ENCODE measurements at places on chromosomes 12 and 14.

- H3K27ac ChIP-seq = peak overlapping the region; percentile 32
- no peak for DNase-seq
- no peaks in the 10 kb centered on the region for H3K27me3 ChIP-seq
- H3K4me1 ChIP-seq = peaks cover 58% of the 10 kb centered on the region
- no peak overlapping the region for H3K4me3 ChIP-seq
Measured at GRCh38 chr14:69695322-69696203, 71.4 kb upstream of the SRSF5 start.

DNA sequence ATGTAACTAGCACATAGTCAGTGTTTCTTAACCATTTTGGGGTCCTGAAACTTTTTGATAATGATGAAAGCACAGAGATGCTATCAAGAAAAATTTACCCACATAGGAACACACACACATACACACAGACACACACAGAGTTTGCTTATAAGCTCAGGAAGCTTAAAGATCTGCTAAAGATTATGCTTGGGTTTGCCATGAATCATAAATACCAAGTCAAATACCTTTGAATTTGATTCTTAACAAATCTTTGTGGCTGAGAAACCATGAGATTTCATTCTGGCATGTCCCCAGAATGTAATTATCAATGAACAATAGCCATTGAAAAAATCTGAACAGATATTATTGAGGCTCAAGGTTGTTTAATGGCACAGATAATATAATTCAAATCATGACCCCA, 89.2 kb downstream of the NTS start:
- no peak overlapping the region for H3K4me3 ChIP-seq
- H3K27ac ChIP-seq = no peak overlapping the region
- no peaks in the 10 kb centered on the region for H3K36me3 ChIP-seq
- no peak for DNase-seq
- H3K4me1 ChIP-seq = no peaks in the 10 kb centered on the region

DNA sequence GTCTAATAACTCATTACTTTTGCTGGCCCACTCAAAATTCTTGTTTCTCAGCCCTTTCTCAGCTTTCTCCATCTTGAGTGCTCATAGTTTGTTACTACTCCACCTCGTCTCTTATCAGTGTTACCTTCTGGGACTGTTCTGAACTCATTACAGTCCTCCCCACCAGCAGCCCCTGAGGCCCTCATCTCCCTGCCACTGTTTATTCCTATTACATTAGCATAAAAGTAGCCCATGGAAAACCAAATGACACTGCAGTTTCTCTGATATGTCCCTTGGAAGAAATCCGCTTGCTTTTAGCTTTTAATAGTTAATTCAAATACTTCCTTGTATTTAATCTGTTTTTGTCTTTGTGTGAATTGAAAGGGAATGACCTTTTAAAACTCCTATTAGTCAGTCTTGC, 7.6 kb downstream of the AKAP6 start:
- no peaks in the 10 kb centered on the region for H3K36me3 ChIP-seq
- no peak overlapping the region for H3K4me3 ChIP-seq
- H3K27ac ChIP-seq = no peak overlapping the region
- no peak for DNase-seq

DNA sequence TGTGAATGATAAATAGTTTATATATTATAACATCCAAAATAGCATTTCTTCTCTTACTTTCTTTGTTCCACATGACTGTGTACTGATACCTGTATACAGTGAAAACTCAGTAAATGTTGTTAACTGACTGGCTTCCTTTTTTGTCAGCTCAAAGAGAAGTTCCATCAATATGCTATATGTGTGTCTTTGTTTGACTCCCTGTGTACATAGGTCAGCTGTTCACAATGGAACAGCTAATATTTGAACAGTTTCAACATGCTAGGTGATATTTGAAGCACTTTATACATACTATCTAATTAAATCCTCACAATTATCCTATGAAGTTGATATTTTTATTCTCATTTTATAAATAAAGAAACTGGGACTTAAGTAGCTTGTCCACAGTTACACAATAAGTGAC, 15.3 kb upstream of the KICS2 start:
- no peaks in the 10 kb centered on the region for H3K36me3 ChIP-seq
- no peaks in the 10 kb centered on the region for H3K4me1 ChIP-seq
- H3K27me3 ChIP-seq = peaks cover 9% of the 10 kb centered on the region
- no peak overlapping the region for H3K4me3 ChIP-seq

DNA sequence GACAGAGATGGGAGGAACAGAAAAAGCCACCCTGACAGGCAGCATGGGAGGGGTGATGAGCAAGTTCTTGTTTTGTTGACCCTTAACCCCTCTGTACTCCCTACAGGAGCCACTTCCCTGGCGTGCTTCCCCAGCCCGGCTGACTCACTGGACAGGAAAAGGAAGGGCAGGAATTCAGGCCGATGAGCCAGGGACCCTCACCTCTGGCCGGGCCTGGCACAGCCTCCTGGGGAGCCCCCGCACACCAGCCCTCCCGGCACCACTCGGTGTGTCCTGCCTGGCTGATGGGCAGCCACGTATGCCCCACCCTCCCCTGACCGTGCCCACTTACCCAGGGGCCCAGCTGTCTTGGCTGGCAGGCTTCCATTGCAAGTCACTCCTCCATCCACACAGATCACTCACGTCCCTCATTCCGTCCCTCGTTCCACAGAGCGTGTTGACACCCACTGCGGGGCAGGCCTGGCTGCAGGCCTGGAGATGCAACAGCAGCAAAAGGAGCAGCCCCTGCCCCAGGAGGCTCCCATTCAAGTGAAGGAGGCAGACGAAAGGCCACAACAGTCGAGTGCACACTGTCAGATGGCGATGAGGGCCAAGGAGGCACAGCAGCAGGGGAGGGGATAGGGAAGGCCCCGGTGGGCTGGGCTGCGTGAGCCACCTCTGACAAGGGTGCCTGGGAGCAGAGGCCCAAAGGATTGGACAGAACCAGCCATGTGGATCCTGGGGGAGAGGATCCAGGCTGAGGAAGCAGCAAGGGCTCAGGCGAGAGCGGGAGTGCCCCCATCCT, 19.7 kb upstream of the CD9 start:
- H3K4me3 ChIP-seq = no peak overlapping the region
- no peak for DNase-seq
- no peaks in the 10 kb centered on the region for H3K27me3 ChIP-seq

GRCh38 chr12:70785896-70786295, 134.6 kb downstream of the PTPRR start:
- H3K27me3 ChIP-seq = no peaks in the 10 kb centered on the region
- H3K27ac ChIP-seq = no peak overlapping the region
- DNase-seq = no peak
- no peaks in the 10 kb centered on the region for H3K4me1 ChIP-seq

DNA sequence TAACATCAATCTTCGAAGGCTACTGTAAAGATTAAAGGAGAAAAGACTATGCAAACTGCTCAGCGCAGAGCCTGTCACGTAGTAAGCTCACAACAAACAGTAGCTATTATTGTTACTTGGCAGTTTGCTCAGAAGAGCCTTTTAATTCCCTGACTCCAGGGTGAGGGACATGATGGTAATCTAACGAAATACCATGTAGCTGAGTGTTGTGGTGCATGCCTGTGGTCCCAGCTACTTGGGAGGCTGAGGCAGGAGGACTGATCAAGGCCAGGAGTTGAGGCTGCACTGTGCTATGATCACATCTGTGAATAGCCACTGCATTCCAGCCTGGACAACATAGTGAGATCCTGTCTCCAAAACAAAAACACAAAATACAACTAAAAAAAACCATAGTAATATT, 22.8 kb downstream of the HEBP1 start:
- H3K4me3 ChIP-seq = no peak overlapping the region
- no peak overlapping the region for H3K27ac ChIP-seq
- no peaks in the 10 kb centered on the region for H3K4me1 ChIP-seq
- no peak for DNase-seq

DNA sequence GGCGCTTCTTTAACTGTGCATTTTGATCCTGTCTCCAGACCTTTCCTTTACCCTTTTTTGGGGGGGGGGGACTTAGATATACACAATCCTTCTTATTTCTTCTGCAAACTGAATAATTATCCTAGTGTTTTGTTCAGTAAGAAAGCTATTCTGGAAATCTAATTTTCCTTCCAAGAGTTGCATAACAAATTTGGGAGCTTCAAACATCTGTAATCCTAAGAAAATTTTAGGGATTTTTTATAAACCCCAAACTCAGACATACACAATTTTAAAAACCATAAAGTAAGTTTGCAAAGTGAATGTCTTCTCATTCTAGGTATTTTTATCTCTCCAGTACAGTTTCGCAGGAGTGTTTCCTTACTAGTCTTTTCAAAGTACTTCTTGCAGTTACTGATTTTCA, 182.7 kb upstream of the E2F7 start:
- DNase-seq = no peak
- no peak overlapping the region for H3K27ac ChIP-seq
- no peaks in the 10 kb centered on the region for H3K27me3 ChIP-seq
- H3K4me1 ChIP-seq = no peaks in the 10 kb centered on the region
- H3K4me3 ChIP-seq = no peak overlapping the region
- H3K36me3 ChIP-seq = no peaks in the 10 kb centered on the region

- H3K4me1 ChIP-seq = no peaks in the 10 kb centered on the region
- no peak for DNase-seq
- no peak overlapping the region for H3K27ac ChIP-seq
- no peak overlapping the region for H3K4me3 ChIP-seq
- peaks cover 40% of the 10 kb centered on the region for H3K27me3 ChIP-seq
Measured at GRCh38 chr14:59123975-59124374, 64.5 kb upstream of the DAAM1 start.

DNA sequence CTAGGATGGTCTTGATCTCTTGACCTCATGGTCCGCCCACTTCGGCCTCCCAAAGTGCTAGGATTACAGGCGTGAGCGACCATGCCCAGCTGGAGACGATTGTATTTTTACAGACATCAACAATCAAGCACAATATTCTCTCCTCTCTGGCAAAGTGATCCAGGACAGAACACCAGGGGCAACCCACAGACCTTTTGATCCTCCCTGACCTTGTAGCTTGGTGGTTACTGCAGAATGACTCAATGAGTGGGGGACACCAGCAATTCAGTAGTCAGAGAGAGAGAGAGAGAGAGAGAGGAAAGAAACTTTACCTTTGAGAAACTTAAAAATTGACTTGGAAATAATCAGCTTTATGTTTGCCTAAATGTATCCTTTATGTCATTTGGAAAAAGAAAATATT, 51.2 kb downstream of the DRAM1 start:
- no peak overlapping the region for H3K4me3 ChIP-seq
- H3K36me3 ChIP-seq = no peaks in the 10 kb centered on the region
- no peak for DNase-seq
- peaks cover 10% of the 10 kb centered on the region for H3K27me3 ChIP-seq
- no peak overlapping the region for H3K27ac ChIP-seq
- peaks cover 6% of the 10 kb centered on the region for H3K4me1 ChIP-seq

- H3K4me1 ChIP-seq = no peaks in the 10 kb centered on the region
- H3K27me3 ChIP-seq = no peaks in the 10 kb centered on the region
- H3K27ac ChIP-seq = no peak overlapping the region
- no peak overlapping the region for H3K4me3 ChIP-seq
Measured at GRCh38 chr12:50887191-50887590, 44.5 kb downstream of the TMPRSS12 start.

DNA sequence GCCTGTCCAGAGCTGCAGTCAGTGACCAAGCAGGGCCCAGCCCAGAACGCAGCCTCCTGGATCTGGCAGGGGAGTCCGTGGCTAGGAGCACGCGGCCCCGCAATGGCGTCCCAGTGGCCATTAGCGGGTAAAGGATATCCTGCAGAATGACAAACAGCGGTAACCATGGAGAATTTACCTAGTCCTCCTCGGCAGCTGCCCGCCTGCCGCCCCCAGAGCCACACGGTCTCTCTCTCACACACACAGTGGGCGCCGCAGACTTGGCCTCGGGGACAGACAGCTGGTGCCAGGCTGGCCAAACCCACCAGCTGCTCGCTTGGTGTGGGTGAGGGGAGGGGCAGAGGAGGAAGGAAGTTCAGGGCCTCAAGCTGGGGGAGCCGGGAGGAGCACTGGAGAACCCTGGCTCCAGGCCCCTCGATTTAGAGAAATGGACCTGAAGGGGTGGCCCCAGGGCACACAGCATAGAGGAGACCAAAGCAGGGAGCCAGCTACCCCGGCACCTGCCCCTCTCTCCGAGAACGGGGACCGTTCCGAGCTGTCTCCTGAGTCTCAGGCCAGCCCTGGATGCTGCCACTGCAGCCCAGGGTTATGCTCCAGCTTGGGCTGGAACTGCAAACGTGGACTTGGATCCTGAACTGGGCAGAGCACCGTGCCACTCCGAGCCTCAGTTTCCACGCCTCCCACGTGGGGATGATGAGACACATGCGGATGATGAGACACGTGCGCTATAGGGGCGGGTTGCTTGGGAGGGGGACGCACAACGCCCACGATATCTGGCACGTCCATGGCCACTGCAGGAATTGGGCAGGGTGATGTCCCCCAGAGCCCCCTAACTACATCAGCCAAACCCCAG, 3.4 kb downstream of the CDK2AP1 start:
- peak overlapping the region; percentile 40 for H3K4me3 ChIP-seq
- H3K27me3 ChIP-seq = no peaks in the 10 kb centered on the region
- peaks cover 2% of the 10 kb centered on the region for H3K36me3 ChIP-seq
- peak overlapping the region; percentile 52 for H3K27ac ChIP-seq

- no peaks in the 10 kb centered on the region for H3K27me3 ChIP-seq
- no peak overlapping the region for H3K27ac ChIP-seq
Measured at GRCh38 chr12:30072824-30073223, 289.1 kb upstream of the TMTC1 start.

- peak; percentile 22 for DNase-seq
- H3K4me1 ChIP-seq = no peaks in the 10 kb centered on the region
- no peak overlapping the region for H3K27ac ChIP-seq
- H3K4me3 ChIP-seq = no peak overlapping the region
- no peaks in the 10 kb centered on the region for H3K36me3 ChIP-seq
Measured at GRCh38 chr14:32588448-32589320, 259.6 kb downstream of the AKAP6 start.

- H3K4me3 ChIP-seq = no peak overlapping the region
- H3K4me1 ChIP-seq = peaks cover 4% of the 10 kb centered on the region
- DNase-seq = no peak
- no peak overlapping the region for H3K27ac ChIP-seq
Measured at GRCh38 chr12:116633476-116633875, 74.3 kb downstream of the MAP1LC3B2 start.

DNA sequence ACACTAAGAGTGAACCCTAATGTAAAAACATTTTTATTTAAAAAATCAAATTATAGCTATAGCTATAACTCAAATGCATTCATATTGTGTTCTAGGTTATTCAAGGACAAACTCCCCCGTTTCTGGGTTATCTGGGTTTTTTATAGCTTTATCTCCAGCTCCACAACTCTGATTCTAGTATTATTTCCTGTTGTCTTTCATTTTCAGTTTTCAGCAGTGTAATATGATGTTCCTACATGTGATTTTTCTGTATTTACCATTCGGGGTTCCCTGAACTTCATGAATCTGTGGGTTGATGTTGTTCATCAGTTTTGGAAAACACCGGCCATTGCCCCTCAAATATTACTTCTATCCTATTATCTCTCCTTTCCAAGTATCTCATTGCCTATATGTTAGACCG, 221.9 kb upstream of the FOXN3 start:
- H3K4me3 ChIP-seq = peak overlapping the region; percentile 23
- DNase-seq = no peak
- peak overlapping the region; percentile 65 for H3K27ac ChIP-seq
- no peaks in the 10 kb centered on the region for H3K27me3 ChIP-seq
- H3K36me3 ChIP-seq = peaks cover 37% of the 10 kb centered on the region

GRCh38 chr12:49478949-49479664, 59.7 kb upstream of the KCNH3 start:
- DNase-seq = no peak
- H3K27ac ChIP-seq = no peak overlapping the region
- H3K4me3 ChIP-seq = no peak overlapping the region
- H3K36me3 ChIP-seq = no peaks in the 10 kb centered on the region

- H3K4me3 ChIP-seq = peak overlapping the region; percentile 69
- peaks cover 40% of the 10 kb centered on the region for H3K4me1 ChIP-seq
- no peak overlapping the region for H3K27ac ChIP-seq
- H3K27me3 ChIP-seq = peaks cover 11% of the 10 kb centered on the region
- no peaks in the 10 kb centered on the region for H3K36me3 ChIP-seq
- no peak for DNase-seq
Measured at GRCh38 chr14:75980856-75981255, 939 bp downstream of the TGFB3 start.
